CD4-positive, alpha-beta T cell treated with Interleukin-2 at 100 ng/mL for 4 hours (primary cell): ENCODE measurements at places on chromosomes 4 and X.

DNA sequence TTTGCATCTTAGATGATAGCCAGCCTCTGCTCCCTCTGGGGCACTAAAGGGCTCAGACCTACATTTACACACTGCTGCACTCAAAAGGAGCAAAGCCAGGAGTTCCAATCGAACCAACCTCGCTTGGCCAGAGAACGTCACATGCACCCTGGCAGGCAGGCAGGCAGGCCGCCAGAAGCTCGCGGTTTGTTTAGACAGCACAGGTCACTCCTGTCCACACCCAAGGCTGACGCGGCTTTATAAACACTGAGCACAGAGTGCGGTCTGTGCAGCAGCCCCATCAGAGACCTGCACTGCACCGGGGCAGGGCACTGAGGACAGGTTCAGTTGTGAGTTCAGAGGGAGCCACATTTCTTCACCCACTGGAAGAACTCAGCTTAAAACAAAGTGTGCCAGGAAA lies 143.9 kb downstream of the BCOR start:
- no peak for DNase-seq

GRCh38 chr4:31126881-31127398 lies 406.8 kb downstream of the PCDH7 start:
- no peak for DNase-seq

DNA sequence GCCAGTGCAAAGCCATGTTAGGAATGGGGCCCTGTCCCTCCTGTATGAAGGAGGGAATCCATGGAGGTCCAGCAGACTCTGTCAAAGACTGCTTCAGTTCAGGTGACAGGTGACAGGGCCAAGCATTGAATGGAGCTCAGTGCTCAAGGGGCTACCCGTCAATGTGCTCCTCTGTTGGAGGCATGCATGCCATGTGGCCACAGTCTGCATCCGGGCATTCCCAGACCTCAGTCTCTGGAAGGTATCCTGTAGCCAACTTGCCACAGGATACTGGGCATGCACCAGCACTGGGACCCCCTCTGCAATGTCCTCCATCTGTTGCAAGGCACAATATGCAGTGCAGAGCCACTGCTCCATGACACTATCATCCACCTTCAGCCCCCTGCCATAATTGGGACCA lies 136.1 kb upstream of the GATB start:
- DNase-seq: no peak

DNA sequence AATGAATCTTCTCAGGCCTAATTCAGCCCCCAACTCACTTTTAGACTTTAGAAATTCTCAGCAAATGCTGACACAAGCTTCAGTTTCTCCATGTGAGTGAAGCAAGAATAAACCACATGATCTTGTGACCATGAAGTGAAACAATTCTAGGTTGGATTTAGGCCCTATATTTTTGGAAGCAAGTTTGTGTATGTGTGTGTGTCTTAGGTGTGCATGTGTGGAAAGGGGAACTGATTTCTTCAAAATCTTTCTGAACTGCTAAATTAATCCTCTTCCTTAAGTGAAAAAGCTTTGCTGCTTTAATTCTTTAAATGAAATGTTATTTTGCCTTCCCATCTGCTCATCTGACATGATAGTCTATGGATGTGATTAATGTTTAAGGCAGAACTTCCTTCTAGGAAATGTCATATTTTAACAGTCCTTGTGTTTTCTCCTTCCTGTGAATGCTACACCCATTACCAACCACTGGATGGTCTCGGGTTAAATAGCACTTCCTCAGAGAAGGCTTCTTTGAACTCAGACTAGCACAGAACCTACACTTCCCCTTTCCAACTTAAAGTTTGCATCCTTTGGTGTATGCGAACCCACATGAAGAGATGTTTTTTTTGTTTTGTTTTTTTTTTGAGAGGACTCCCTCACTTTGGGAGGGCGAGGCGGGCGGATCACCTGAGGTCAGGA lies 1.2 kb upstream of the TMEM144 start:
- no peak for DNase-seq

- DNase-seq: no peak
Measured at GRCh38 chr4:7031558-7032449, 11.4 kb upstream of the TADA2B start.

DNA sequence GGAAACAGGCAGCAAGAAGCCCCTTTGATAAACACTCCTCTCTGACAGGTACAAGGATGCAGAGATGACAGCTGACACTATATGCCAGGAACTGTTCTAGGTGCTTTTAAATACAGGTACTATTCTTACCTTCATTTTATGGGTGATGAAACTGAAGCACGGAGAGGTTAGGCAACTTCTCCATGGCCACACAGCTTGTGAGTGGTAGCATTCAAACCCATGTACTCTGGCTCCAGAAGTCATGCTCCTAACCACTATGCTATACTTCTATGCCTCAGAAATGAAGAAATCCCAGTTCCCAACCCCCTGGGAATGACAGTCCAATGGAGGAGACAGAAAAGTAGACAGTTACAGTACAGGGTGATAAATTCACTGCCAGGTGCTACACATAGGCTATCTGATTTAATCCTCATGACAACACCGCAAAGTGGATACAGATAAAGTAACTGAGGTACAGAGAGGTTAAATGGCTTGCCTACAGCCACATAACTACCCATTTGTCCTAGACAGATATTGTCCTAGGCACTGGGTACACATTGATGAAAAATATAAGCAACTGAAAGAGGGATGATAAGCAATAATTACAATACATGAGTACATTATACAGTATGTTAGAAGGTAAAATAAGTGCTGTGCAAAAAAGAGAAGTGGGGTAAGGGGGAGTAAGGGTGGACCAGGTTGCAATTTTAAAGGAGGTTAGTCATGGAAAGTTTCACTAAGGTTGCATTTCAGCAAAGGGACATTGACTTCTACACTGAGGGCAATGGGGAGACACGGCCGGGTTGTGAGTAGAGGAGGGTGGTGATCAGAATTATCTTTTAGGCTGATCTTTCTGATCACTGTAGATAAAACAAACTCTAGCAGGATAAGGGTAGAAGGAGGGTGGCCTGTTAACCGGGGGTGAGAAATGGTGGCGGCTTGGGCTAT lies 1.6 kb upstream of the F8 start:
- no peak for DNase-seq

GRCh38 chr4:121375262-121375661 lies 5.6 kb downstream of the QRFPR start:
- DNase-seq: no peak

DNA sequence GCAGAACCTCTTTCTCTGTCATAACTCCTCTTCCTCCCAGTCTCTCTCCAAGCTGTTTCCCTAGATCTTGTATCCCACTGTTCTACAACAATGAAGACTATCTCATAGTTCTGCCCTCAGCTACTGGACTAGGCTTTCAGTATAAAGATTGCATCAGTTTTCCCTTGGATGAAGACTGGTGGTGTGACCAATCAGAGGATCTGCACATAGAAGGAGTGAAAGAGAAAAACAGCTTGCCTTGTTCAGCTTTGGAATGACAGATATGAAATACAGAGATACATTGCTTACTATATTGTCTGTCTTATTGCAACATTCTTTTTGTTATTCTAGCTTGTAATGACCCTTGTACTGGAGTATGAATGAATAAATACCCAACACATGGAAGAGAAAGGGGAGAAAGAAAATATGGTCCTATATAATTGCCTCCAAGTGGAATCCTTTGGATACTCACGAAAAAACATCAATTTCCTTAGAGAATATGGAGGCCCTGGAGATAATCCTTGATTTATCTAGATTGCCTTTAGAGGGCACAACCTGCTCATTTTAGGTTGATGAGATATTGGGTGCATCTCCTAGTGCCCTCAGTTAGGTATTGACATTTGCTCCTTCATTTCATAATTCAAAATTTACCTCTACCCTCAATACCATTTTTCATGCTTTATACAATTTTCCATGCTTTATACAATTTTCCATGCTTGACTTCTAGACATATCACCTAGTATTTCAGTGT lies 395.8 kb downstream of the NAF1 start:
- DNase-seq: no peak

DNA sequence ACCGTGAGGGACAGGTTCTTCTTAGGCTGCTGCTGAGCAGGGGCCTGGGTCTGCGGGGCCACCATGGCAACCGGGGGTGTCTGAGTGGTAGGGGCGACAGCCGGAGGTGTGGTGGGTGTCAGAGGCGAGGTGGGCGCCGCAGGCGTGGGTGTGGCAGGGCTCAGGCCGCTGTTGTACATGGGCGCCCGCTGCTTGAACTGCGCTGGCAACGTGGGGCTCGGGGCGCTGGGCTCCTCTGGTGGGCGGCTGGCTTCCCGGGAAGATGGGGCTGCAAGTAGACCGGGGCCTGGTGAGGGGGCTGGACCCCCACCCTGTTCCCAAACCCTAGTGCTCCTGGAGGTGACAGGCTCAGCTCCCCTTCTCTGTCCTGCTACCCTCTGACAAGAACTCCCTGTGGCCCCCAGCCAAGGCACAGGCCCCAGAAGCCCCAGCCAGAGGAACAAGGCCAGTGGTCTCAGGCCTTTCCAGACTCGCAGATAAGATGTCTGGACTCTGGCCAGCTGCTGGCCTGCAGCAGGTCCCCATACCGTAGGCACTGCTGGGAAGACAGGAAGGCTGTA lies 24.8 kb downstream of the NELFA start:
- no peak for DNase-seq

DNA sequence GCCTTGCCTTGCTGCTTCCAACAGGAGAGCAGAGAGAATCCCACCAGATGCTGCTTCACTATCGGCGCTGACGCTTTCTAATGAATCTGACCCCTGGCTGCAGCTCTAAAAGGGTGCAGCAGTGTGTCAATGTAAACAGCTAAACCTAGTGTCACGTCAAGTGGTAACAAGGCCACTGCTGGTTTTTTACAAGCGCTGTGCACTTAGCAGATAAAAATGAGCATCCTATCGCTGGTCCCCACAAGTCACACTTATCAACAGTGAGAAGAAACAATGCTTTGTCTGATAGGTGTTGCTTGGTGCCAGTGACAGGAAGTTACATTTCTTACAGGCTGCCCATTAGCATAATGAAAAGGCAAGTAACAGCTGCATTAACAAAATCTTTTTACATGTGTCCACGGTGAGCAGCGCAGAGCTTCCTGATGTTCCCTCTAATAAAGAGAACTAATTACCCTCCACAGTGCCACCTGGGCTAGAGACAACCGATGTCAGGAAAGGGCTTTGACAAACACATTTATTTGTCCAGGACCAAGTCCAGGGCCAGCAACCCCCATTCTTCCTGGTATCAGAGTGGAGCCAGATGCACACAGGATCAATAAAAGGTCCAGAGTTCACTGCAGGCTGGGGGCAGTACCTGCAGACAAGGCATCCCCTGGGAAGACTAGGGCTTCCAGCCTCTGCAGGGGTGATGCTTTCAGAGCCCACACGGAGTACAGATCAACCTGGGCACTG lies 176.0 kb downstream of the MGST2 start:
- DNase-seq: no peak

GRCh38 chr4:187302457-187303150 lies 578.9 kb upstream of the FAT1 start:
- no peak for DNase-seq

GRCh38 chrX:21781525-21781924 lies 23.6 kb upstream of the SMPX start:
- DNase-seq: no peak

GRCh38 chr4:106041294-106042002 lies 146.2 kb downstream of the NPNT start:
- DNase-seq: no peak

- no peak for DNase-seq
Measured at GRCh38 chrX:71609095-71609750, 9.1 kb downstream of the CXCR3 start.
